AG04450 (cell line): ENCODE measurements at places on chromosomes 12 and 14. TPM values are rescaled to one million over a fixed set of nuclear protein-coding genes. Genes with fewer than 3 reads are reported as not detected.

GRCh38 chr12:54132976-54133771, 55.6 kb downstream of the SMUG1 start:
- DNase-seq: no peak

- DNase-seq: no peak
Observed at GRCh38 chr12:99259040-99259934, 388.3 kb upstream of the GARIN6 start.

DNA sequence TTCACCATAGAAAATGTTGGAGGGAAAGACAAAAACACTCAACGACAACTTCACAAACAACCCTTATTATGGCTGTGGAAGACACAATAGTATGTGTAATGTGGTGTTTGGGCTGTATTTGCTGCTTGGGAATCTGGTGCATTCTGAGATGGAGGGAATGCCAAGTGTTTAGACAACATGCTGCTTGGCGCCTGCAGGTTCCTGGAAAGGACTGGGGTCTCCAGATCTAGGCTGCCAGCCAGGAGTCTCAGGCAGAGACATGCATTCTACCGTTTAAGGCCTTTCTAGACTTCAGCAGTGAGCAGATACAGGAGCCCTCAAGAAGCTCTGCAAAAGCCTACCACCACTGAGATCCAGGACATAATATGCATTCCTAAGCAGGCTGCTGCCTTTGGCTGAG, 418.7 kb downstream of the NRXN3 start:
- no peak for DNase-seq

DNA sequence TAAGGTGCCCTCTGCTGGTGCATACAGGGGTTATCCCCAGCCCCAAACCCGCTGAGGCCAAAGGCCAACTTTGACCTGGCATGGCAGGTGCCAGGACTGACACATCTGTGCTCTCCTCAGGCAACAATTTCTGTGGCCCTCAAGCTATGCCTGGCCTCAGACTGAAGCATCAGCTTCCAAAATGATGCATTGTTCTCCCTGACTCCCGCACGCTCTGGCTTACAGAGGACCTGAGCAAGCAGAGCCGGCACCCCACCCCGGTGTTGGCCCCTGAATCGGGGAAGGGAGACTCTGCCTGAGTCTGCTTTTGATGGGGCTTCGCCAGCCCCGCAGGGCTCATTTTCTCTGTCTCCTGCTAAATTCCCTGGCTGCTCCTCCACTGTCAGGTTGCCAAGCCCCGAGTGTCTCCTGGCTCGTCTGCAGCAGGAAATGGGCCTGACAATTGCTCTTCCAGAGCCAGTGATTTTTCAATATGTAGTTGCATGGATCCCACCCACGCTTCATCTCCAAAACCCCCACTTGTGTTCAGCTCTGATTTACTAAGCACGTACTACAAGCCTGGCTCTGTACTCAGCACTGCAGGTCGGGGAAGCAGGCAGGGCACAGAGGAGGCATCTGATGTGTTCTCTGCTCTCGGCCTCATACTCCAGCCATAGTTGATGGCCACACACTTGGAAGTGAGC, 126.1 kb downstream of the SLC38A6 start:
- no peak for DNase-seq

DNA sequence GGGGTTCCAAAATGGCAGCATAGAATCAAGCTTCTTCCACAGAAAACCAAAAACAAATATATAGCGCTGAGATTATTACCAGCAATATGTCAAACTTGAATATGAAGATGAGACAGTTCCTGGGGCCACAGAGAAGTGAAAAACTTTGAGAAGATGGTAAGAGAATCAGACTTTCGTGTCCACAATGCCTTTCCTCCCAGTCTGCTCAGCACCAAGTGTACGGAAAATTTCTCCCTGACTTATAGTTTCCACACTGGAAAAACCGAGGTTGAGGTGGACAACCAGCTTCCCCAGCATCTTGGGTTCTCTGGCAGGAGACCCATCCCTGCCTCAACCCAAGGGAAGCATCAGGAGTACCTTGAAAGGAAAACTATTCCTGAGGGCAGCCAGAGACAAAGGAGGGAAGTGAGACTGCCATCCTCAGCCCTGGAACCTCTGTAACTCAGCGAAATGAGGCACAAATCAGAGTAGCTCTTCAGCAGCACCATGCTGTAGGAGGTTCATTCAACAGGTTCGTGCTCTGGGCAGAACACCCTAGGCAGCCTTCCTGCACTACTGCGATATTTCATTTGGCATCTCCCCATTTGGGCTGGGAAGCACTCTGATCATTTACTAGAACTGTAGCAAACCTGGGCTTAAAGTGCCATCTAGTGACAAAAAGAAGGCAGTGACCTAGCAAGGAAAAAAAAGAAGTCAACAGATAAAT, 52.4 kb upstream of the CAPRIN2 start:
- DNase-seq: no peak

GRCh38 chr14:31057701-31058364, 31.7 kb upstream of the STRN3 start:
- DNase-seq: no peak

- no peak for DNase-seq
Observed at GRCh38 chr12:131597333-131597732, 113.6 kb upstream of the SFSWAP start.

DNA sequence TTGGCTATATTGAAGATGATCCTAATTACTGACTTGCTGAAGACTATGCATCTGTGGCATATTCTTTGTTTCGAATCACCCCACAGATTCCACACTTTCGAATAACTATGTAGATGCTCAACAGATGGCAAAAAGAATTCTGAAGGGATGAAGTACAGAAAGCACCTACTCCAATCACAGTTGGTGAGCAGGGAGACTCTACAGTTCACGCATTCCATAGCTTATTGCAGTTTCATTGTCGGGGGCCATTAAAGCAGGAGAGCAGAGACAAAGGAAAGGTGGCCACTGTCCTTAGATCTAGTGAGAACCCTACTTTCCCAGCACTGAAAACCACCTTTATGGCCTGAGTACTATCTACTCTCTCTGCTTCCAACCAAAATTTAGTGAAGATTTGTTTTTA, 191.9 kb downstream of the STXBP6 start:
- no peak for DNase-seq

- no peak for DNase-seq
Observed at GRCh38 chr12:67758119-67758518, 109.6 kb downstream of the DYRK2 start.

GRCh38 chr14:22179190-22179589, 409.8 kb downstream of the DAD1 start:
- DNase-seq: no peak

DNA sequence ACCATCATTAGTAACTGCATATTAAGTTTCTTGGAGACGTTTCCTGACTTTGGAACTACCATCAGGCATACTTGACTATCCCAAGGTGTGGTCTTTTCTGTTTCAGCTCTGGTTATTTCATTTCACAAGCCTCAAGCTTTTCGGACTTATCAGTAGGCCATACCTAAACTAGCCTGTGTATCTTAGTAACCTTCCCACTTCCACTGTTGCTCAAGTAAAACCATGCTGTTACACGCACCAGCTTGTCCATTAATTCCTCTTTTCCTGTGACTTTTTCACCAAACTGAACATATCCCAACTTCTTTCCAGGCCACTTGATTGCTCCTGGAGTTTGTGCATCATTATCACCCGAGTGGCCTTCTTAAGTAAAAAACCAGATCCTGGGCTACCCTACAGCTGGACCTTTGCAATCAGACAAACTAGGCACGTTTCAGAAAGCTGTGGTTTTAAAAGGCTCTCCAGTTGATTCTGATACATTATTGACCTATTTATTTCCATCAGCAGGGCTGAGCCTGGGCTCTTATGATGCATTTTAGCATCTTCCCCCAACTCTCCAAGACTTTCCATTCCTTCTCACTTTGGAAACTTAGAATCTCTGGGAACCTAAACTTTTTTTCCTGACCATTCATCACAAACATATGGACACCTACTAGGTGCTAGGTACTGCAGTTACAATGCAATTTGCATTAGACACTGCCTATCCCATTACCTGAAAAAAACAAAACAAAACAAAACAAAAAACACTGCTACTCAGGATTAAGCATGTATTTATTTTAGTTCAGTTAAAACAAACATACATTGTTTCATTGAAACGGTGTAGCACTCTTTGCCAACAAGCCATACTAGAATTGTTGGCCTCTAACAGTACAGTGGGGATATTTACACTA, 14.9 kb downstream of the SLC38A2 start:
- peak; percentile 71 for DNase-seq

DNA sequence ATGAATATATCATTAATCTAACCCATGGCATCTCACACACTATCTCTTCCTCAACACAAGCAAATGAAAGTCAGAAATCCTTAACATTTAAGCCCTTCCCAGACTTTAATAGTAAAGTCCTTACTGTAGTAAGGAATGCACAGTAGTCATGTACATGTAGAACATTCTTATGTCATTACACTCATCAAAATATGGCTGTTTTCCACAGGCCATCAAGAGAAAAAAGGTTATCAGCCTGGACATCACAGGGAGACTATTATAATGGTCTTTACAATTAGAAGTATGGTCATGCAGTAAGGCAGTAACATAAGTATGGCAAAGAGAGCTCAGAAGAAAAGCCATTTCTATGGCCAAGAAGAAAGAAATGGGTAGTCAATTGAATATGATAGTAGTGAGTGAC, 121.2 kb downstream of the SLC6A15 start:
- no peak for DNase-seq

- no peak for DNase-seq
Observed at GRCh38 chr14:37544407-37544806, 50.6 kb downstream of the FOXA1 start.

DNA sequence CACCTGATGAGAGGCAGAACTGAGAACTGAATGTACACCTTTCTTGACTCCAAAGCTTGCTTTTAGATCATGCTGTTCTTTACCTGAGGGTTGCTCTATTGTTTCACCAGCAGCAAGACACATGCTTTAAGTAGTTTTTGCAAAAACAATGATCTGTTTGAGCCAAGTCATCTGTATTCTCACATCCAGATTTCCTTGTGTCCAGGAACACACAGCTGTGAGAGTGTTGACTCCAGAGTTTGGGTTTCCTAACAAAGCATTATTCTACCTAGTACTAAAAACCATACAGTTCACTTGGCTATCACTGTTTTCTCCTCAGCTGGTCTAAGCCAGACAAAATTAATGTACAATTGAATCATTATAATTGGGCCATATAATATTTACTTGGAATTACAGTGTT, 120.4 kb downstream of the STAB2 start:
- no peak for DNase-seq

DNA sequence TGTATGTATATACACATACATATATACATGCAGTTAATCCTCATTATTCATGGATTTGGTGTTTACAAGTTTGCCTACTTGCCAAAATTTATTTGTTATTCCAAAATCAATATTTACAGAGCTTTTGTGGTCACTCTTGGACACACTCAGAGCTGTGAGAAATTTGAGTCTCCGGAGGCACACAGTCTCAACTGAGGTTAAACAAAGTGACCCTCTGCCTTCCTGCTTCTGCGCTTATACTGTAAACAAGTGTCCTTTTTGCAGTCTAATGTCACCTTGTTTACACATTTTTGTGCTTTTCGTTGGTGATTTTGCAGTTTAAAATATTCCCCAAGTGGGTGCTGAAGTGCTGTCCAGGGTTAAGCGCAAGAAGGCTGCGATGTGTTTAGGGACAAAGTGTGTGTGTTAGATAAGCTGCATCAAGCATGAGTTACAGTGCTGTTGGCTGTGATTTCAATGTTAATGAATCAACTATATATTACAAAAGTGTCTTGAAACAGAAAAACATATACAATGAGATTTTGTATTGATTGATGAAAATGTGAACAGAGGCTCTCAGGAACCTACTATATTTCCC, 13.1 kb upstream of the LTA4H start:
- no peak for DNase-seq

GRCh38 chr14:100544506-100545141, 42.6 kb downstream of the BEGAIN start:
- no peak for DNase-seq

Gene ACSS3
- polyA plus RNA-seq: 1.9 and 3.0 TPM in 2 replicates

Gene DBX2
- polyA plus RNA-seq: not detected in 2 replicates

Gene SIX6
- polyA plus RNA-seq: not detected in 2 replicates

Gene ACSM4
- polyA plus RNA-seq: not detected in 2 replicates

Gene INSM2
- not detected in 2 replicates for polyA plus RNA-seq

Gene ITGA5
- polyA plus RNA-seq: 160 and 185 TPM in 2 replicates

Gene DPPA3
- polyA plus RNA-seq: not detected in 2 replicates

Gene RAD9B
- 0.07 and 0.26 TPM in 2 replicates for polyA plus RNA-seq

Gene PPP4R4
- polyA plus RNA-seq: 0.60 and 0.65 TPM in 2 replicates

Gene KRT83
- polyA plus RNA-seq: 0.04 TPM in 1 of 2 replicates, not detected in the other

Gene RFLNA
- polyA plus RNA-seq: not detected in 2 replicates

Gene C12orf54
- not detected in 2 replicates for polyA plus RNA-seq

Gene ZCCHC8
- polyA plus RNA-seq: 13.0 and 16.6 TPM in 2 replicates
